ENCODE measurements at places on chromosomes 3 and 15.

DNA sequence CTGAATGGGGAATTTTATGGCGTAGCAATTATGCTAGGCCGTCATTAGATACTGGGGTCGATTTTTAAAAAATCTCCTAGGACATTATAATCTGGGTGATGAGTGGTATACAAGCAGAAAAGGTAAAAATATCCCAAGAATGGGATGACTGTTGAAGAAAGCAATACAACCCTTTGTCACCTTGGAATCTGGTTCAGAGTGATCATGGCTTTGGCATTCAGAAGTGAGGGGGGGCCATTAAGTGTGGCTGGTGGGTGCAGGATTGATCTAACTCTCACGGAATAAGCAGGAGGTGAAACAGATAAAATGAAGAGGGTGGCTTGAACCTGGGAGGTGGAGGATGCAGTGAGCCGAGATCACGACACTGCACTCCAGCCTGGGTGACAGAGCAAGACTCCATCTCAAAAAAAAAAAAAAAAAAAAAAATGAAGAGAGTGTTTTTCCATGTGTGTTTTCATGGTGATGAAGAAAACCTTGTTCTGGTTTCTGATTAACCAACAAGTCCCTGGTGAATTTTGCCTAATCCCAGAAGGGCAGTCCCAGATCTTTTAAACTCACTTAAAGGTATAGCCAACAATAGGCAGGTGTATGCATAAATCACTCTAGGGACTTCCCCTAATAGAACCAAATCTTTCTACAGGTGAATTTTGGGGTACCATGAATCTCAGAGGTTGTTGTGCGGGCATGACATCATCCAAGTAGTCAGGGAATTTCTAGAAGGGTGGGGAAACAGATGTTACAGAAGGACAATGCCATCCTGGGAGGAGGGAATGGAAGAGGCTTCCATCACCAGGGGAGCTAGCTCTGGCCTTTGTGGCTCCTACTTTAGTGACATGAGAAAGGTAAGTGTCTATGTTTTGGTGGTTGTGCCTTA, 3.1 kb upstream of the RAD54L2 start:
- no peak for DNase-seq

DNA sequence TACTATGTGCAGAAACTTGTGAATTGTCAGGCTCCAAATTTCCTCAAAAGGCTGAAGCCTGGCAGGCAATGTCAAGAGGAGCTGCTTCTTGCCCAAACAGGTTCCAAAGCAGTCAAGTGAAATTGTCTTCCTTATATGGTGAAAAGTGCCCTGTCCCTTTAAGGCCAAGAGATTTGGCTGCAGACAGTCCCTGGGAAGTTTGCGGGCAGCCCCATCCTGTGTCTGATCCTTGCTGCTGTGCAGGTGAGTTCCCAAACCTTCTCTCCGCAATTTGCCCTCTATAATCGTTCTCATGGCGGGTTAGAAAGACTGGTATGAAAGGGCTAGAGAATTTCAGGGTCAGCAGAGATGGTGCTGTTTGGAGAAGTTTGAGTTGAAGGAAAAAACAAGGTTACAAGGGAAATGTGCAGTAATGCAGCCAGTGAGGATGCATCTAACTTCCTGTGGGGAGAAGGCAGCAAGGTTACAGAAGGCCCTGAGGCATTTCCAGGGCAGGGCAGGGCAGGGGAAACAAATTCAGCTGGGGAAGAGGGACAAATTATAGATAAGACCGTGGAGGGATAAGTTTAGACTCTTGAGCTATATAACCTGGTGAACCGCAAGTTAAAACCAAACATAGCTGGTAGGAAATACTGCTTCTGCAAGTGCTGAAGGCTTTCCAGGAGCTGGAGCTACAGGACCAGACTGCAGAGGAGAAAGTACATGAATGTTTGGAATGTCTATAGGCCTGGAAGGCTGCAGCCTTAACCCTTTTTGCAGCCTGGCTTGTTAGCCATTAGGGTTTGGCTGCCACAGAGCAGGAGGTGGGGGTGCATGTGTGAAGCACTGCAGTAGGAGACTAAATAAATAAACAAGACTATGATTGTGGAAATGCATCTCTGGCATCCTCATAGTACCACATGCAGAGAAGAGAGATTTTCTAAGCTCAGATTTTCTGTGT, 256.2 kb upstream of the IL12A start:
- no peak for DNase-seq

- DNase-seq = no peak
These were observed 192.2 kb downstream of the FOXP1 start for GRCh38 chr3:71391361-71391760.

DNA sequence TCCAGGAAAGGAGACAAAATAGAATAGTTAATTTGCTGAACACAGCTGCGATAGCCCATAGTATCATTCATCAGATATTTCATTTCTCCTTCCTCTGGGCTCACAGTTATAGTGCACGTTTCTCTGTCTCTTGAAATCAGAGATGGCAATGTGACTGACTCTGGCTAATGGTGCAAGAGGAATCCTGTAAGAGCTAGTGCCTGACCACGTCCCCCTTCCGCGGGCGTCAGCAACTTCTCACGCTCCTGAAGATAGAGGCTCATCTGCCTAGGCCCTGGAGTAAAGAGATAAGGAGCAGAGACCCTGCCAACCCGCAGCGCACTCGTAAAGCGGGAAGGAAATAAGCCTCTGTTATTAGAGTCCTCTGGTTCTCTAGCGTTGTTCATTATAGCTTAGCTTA, 391.8 kb downstream of the VPS13C start:
- no peak for DNase-seq

- no peak for DNase-seq
These were observed 1.2 kb upstream of the PPP2R3A start for GRCh38 chr3:135964160-135964955.

- DNase-seq = no peak
These were observed 6.2 kb upstream of the ZNF148 start for GRCh38 chr3:125381314-125381713.

GRCh38 chr15:51134416-51135199, 39.9 kb upstream of the TNFAIP8L3 start:
- no peak for DNase-seq

- no peak for DNase-seq
These were observed 194.4 kb upstream of the ONECUT1 start for GRCh38 chr15:52984507-52984906.

GRCh38 chr15:77580996-77581682, 51.6 kb downstream of the LINGO1 start:
- DNase-seq = no peak

DNA sequence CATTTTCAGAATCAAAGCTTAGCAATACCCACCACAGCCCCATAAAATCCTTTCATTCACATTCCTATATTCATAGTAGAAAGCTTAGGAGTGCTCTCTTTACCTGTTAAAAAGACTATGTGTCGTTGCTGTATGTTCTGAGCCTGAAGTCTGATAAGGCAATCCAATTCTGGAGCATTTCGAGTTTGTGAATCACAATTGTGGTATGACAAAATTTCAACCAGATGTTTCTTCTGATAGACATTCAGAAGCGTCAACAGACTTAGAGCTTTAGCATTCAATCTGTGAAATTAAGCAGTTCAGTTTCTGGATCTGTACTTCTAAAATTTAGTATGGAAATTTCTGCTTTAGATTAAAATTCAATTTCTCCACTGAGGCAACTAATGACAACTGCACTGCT, 58.3 kb downstream of the TASOR start:
- no peak for DNase-seq

DNA sequence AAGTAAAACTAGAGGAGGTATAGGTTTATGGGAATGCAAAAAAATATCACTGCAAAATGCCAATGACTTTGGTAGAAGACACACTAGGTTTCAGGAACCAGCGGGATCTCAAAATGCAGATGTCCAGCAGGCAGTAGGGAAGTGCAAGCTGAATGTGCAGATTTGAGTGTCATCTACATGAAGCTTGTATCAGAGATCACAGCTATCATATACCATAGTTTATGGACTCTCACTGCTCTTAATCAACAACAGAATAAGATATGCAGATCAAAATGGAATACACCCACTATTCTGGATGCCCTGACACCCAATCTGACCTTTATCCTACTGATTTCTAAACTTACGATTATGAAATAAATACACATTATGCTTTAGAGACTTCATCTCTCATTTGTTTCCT, 27.7 kb downstream of the TMCC1 start:
- DNase-seq = no peak

DNA sequence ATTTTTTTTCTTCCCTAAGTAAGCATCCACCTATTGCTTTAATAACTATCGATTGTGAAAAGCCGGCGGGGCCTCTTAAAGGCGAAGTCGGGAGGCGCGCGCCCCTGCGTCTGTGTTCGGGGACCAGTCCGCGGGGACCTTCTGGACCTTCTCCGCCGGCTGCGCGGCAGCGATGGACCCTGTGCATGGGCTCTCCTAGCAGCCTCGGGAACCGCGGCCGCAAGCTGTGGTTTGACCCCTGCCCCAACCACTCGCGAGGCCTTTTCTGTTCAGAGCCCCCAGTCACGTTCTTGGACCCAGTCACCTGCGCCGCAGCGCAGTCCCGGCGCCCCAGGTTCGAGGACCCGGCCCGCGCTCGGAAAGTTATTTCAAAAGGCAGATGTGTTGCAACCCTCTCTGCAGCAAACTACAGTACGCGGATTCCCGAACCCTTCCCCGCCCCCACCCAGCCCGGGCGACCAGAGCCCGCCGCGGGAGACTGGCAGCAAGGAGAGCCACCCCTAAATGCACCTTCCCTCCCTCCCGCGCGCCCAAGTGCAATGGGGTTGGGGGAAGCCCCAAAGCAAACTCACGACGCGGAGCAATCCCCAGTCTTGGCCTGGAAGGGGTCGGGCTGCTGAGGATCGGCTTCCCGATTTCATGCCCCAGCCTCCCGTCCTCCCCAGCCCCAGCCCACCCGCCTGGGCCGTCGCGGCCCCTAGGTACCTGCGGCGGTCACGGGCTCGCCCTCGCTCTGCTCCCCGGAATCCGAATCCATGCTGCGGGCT, 684 bp downstream of the TNFAIP8L3 start:
- DNase-seq = no peak

- no peak for DNase-seq
These were observed 13.9 kb upstream of the ZBBX start for GRCh38 chr3:167394003-167394402.

DNA sequence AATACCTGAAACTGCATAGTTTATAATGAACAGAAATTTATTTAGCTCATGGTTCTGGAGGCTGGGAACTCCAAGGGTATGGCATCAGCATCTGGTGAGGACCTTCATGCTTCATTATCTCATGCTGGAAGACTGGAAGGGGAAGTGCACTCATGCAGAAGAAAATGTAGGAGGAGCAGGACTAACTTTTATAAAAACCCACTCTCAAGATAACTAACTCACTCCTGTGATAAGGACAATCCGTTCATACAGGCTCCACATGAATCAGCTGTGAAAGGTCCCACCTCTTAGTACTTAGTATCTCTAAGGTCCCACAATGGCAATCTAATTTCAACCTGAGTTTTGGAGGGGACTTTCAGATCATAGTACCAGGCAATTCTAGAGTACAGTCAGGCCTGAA, 33.6 kb upstream of the APH1B start:
- no peak for DNase-seq

GRCh38 chr15:64693134-64693533, 82.3 kb downstream of the RBPMS2 start:
- DNase-seq = no peak

DNA sequence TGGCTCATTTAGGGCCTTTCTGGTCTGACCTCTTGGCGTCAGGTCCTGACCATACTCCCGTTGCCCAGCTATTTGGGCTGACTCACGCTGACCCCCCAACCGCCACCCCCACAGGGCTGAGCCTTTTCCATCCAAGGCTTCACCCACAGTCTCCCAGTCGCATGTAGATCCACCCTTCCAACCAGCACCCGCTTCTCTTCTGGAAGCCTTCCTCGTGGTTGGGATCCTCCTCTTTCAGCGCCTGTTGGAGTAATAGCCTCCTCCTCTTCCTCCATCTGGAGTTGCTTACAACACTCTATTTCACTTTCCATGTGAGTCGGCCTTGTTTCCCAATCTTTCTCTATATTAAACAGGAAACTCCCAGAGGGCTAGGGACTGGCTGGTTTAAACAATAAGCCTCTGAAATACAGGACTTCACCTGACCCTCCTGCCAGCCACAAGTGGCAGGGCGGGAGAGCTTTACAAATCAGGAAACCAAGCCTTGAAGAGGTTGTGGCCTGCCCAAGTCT, 2.1 kb upstream of the ALAS1 start:
- DNase-seq = no peak

GRCh38 chr3:21328711-21329390, 422.2 kb downstream of the ZNF385D start:
- DNase-seq = no peak

- DNase-seq = no peak
These were observed 75.7 kb upstream of the EPHB3 start for GRCh38 chr3:184485906-184486305.

DNA sequence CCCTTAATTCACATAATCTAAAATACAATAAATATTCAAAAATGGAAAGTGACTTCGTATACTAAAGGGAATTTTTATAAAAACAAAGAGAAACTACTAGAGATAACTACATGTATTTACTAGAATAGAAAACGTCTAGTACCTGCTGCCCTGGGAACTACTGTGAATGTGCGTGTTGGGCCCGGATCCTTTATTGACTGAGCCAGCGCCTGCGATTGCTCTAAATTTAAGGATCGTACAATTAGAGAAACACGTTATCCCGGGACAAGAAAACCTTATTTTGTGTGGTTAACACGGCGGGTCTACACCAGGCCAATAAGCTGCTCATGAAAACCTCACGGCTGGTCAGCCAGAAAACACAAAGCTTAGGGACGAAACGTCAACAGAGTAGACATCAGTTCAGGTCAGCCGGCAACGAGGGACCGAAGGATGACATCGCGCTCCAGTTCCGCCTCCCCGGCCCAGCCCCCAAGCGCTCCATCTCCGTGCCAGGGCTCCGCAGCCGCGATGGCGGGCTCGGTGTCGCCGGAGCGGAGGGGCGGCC, 555 bp downstream of the TM2D3 start:
- DNase-seq = no peak

DNA sequence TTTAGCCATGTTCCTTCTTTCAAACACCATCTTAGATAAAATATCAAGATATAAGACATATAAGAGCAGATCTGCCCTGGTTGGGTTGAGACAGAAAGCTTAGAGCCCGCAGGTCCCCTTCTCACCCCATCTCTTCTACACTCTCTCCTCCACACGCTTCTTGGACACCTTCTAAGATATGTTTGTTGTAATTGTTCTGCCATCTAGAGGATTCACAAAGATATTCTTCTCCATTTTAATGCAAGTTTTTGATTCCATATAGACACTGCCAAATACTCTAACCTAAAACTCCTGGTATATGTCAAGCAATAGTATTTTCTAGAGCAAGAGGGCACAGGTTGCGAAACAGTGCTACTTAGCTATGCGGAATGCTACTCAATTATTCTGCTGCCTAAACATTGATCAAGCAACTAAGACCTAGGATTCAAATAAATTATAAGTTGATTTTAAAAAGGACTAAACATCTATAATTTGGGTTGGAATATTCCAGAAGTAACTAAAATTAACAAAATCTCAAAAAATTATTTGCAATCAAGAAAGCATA, 6.8 kb downstream of the CHRM5 start:
- DNase-seq = no peak

GRCh38 chr15:68425428-68426060, 6.4 kb downstream of the ITGA11 start:
- DNase-seq = no peak

- DNase-seq = no peak
These were observed 24.9 kb downstream of the STAC start for GRCh38 chr3:36405190-36405589.

GRCh38 chr3:107206141-107206540, 171.1 kb upstream of the CCDC54 start:
- DNase-seq = peak; percentile 18

GRCh38 chr3:31724651-31725050, 191.9 kb downstream of the STT3B start:
- no peak for DNase-seq

- DNase-seq = no peak
These were observed 36.2 kb downstream of the CHST2 start for GRCh38 chr3:143155756-143156155.

- DNase-seq = peak; percentile 60
These were observed 15.7 kb upstream of the KIF23 start for GRCh38 chr15:69398491-69398891.

All from DND-41 (cell line).